ENCODE measurements at places on chromosomes 3 and 15.

DNA sequence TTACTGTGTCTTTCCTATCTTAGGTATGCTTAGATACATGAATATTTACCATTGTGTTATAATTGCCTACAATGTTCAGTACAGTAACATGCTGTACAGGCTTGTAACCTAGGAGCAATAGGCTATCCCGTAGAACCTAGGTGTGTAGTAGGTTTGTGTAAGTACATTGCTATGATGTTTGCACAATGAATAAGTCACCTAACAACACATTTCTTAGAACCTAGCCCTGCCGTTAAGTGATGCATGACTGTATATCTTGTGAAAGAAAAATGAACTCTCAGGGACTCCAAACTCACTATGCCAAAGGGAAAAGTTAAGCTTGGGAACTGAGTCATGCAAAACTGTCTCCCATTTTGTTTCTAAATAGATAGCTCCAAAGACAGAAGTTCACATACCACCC is 91.5 kb upstream of the ACP3 start:
- no peak for DNase-seq

DNA sequence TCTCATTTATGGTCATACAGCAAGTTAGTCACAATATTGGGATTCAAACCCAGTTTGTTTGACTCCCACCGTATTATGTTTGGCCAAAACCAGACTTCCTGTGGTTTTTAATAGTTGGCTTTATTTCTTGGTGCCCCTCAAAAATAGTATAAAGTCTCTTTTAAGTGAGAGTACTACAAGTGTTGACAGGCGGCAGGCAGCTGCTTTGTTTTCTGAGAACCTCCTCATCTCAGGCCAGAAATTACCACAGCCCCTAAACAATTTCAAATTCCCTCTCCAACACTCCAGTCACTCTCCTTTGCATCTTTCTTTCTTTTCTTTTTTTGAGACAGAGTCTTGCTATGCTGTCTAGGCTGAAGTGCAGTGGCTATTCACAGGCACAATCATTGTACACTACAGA is 121.5 kb downstream of the POLR2M start:
- DNase-seq, result no peak

GRCh38 chr3:49265661-49266386 is 11.2 kb downstream of the C3orf62 start:
- DNase-seq, result no peak

GRCh38 chr3:47266709-47267489 is 15.7 kb downstream of the KIF9 start:
- peak; percentile 60 for DNase-seq

GRCh38 chr3:137324114-137324513 is 366.3 kb downstream of the IL20RB start:
- DNase-seq, result no peak

DNA sequence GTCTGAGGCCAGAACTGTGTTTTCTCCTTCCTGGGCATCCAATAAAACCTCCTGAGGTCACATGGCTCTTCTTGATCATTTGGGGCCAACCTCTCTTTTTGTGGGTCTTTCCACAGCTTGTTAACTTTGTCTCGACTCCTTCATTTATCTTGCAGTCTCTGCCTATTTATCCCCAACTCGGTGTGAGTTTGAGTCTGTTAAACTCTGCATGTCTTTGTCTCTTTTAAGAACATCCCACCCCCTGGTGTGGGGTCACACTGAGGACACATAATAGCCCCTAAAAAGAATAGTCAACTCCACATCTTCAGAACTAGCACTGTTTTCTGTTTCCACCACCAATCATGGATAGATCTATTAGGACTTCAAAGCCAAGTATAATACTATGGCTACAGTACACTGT is 187.2 kb downstream of the TLE3 start:
- DNase-seq, result no peak

DNA sequence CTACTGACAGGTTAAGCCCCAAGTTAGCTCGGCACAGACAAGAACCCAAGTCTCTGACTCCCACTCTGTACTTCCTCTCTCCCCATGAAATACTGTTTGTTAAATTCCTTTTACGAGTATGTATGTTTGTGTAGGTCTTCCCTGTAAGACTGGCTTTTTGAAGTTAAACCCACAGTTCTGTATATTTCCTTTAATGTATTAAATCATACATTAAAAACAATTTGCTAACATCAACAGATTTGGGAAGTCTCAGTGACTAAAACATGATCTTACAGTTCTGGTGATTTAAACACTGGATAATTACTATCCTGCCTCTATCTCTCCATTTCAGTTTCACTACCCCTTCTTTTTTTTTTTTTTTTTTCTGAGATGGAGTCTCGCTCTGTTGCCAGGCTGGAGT is 4.4 kb downstream of the CMTM6 start:
- no peak for DNase-seq

- no peak for DNase-seq
Observed at GRCh38 chr15:63037976-63038720, 4.4 kb upstream of the TPM1 start.

DNA sequence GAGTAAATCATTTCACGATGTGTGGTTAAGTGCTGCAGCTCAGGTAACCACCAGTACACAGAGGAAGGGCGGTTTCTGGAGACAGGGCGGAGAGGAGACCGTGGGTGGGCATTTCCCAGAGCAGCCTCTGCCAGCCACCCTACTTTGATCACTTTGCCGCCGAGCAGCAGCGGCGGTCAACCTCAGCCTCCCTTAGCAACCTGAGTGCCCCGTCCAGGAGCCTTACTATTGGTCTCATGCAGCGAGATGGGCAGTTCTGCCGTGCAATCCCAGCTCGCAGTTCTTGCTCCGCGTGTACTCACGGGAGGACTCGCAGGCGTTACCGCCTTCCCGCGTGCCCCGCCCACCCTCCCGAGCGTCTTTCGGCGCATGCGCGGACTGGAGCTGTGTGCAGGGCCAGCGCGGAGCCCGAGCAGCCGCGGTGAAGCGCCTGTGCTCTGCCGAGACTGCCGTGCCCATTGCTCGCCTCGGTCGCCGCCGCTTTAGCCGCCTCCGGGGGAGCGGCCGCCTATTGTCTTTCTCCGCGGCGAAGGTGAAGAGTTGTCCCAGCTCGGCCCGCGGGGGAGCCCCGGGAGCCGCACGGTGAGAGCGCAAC is at the start of gene AKAP13:
Gene AKAP13 (plus strand): TSS at position 387 of the 595 bp plus-strand sequence. CDS start 105,118 bp downstream, outside the sequence.
- peak; percentile 96 for DNase-seq

DNA sequence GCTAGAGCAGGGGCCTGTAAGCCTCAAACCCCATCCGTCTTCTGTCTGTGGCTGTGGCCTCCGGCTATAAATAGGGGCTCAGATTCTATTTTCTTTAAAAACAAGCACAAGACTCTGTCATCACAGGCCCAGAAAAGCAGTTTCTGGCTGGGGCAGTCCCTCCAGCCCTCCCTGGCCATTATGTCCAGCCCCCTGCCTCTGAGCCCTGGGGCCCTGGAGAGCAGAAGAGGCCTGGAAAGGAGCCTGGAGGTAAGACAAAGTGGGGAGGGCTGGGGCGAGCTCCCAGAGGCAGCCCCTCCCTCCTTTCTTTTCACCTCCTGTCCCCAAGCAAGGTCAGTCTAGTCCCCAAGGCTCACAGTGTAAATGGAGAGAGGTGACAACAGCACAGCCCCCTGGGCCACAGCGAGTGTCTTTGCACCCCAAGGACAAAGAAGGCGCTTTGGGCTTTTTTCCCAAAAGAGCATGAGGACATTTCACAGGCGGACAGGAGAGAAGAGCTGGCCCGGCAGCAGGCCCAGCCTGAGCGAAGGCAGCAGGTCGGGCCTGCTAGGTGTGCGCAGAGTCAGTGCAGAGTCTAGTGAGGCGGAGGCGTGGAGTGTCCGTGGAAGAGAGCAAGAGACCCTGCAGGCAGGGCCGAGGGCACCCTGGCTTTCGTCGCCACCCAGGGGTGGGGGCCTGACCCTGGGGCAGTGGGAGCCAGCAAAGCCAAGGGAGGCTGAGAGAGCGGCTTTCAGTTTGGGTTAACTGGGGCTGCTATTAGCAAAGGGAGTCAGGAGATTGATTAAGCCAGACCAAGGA is 188.3 kb downstream of the TBC1D2B start:
- no peak for DNase-seq

GRCh38 chr15:34851751-34852150 is 56.4 kb upstream of the ACTC1 start:
- no peak for DNase-seq

DNA sequence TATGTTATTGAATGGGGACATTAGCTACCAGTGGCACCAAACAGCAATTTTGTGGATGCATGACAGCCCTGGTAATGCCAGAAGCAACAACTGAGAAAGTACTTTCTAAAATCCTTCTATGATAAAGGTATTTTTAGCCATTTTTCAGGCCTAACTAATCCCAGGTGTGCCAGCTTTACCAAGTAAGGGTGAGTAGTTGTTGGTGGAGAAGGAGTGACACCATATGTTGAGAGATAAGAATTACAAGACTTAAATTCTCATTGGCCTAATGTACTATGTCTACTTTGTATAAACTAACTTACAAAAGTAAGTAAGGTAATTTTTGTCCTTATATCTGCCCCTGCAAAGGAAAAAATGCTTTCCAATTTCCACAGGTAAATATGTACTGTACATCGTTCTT is 4.1 kb upstream of the COX17 start:
- peak; percentile 38 for DNase-seq

GRCh38 chr3:143586576-143586975 is 261.7 kb downstream of the SLC9A9 start:
- no peak for DNase-seq

- DNase-seq, result no peak
Observed at GRCh38 chr15:83723216-83723615, 69.3 kb downstream of the ADAMTSL3 start.

GRCh38 chr15:75809986-75810750 is 33.1 kb upstream of the UBE2Q2 start:
- DNase-seq, result peak; percentile 40

DNA sequence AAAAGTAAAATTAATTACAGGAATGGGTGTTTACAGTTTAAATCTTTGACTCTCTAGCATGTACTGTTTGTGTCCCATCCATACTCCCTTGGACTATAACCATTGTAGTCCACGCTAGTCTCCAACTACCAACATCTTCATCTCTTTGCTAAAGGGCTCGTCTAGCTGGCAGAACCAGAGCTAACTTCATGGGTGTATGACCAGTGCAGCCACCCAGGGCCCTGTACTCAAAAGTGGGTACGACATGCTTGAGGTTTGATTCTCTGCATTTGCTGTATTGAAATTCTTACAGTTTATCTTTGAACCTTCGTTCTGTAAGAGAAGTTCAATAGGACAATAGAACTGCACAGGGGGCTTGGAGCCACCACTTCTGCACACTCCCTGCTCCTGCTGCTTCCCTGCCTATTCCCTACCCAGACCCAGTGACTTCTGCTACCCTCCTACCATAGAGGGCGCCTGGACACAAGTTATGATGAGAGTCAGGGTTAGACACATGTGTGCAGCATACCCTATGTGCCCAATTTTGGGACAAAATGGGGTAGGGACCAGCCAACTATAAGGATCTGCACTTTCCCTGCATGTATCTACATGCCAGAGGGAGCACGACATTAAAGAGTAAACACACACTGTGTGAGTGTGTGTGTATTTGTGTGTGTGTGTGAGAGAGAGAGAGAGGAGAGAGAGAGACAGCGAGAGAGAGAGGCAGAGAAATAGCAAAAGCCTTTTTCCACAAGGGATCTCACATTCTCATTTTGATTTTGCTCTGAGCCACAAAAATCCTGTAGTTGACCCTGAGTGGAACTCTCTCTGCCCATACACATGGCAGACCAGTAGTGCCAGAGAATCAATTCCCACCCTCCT is 59.0 kb upstream of the NECTIN3 start:
- DNase-seq, result no peak

- DNase-seq, result no peak
Observed at GRCh38 chr3:193776626-193777358, 183.8 kb downstream of the OPA1 start.

GRCh38 chr15:33823119-33823518 is 145.2 kb upstream of the CHRM5 start:
- no peak for DNase-seq

DNA sequence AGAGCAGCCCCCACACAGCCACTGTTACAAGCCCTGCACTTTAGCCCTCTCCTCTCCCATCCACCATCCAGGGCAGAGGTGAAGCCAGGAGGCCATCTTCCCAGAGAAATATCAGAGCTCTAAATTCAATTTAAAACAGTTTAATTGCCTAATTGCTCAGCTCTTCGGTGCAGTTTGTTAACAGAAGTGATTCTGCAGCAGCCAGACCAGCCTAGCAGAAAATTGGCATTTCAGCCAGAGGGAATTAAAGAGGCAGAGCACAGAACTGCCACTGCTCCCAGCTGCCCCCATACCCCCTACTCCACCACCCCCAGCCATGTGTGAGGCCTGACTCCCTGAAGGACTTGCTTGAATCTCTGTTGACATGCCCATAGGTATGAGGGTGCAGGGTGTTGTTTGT is 38.5 kb downstream of the TPRA1 start:
- DNase-seq, result no peak

DNA sequence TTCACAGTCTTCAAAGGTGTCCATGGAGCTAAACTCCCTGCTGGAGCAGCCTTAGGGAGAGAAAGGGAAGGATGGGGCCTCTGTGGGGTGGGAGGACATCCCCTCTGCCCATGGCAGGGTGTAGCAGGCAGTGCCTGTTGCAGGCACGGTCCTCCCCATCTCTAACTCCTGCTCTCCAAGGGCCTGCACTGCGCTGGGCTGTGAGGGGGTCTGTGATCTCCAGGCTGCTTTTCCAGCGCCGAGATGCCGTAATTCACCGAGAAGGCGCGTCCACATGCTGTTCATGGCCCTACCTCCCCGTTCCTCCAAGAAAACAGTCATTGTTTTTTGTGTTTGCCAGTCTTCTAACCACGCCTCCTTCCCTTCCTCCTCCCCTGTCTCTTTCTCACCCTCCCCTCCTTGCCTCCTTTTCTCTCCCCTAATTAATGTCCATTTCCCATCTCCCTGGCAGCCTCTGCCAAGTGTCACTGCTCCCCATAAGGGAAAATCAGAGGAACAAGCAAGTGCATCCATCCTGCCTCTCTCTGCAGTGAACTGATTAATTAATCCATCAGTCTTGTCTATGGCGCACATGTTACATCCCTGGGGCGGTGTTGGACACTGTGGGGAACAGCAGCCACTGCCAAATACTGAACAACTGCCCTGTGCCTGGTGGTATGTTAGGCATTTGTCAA is 17.7 kb upstream of the LAMP3 start:
- no peak for DNase-seq

- DNase-seq, result no peak
Observed at GRCh38 chr3:54087581-54088410, 34.6 kb upstream of the CACNA2D3 start.

- no peak for DNase-seq
Observed at GRCh38 chr3:58664611-58665010, 2.0 kb downstream of the FAM3D start.

DNA sequence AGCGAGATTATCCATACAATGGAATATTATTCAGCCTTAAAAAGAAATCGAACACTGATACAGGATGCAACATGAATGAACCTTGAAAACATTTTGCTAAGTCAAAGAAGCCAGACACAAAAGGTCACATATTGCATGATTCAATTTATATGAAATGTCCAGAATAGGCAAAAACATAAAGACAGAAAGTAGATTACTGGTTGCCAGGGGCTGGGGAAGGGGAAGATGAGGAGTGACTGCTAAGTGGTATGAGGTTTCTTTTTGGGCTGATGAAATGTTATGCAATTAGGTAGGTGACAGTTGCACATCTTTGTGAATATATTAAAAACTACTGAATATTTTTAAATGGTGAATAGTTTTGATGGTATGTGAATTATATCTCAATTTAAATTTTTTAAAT is 38.3 kb downstream of the LRRFIP2 start:
- DNase-seq, result no peak

GRCh38 chr3:180290300-180290699 is 253.6 kb upstream of the PEX5L start:
- no peak for DNase-seq

GRCh38 chr15:73959012-73959581 is 32.8 kb downstream of the LOXL1 start:
- DNase-seq, result no peak

GRCh38 chr3:156847752-156848448 is 21.7 kb downstream of the LEKR1 start:
- no peak for DNase-seq

GRCh38 chr15:96583671-96584070 is 253.2 kb downstream of the NR2F2 start:
- DNase-seq, result no peak
